ENCODE measurements at places on chromosomes 1 and 21.
A peak's percentile ranks its signal among the peaks of the same experiment; 100 is the strongest.

DNA sequence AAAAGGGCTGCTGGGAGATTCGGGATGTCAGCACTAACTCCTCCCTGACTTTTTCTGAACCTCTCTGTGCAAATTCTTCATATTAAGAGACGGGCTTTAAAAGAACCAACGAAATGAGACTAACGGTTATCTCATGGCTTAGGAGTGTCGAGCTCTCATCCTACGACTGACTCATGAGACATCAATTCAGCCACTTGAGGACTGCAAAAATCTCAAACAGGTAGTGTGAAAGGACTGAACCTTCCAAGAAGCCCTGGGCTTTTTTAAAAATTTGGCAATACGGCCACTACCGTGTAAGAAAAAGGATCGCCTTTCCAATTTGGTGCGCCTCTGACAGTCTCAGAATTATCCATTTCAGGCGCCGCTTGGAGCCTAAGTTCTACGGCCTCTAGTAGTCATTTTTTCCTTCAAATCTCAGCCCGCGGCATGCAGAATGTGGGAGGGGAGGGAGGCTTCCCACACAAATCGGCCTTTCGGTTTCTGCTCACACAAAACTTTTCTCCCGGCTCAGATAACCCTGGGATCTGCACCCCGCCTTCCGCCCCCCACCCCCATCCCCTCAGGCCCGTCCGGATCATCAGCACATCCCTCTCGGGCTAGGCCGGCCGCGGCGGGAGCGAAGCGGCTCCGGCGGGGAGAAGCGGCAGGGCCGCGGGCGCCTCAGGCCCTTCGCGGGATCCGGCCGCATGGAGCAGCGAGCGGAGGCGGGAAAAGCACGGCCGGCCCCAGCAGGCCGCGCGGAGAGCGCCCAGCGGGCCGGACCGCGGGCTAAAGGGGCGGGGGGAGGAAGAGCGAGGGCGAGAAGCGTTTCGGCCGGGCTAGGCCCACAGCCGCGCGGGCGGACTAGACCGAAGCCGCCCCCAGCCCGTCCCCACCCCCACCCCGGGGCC is 618 bp downstream of the HNRNPR start:
- DNase-seq: peak; percentile 39

DNA sequence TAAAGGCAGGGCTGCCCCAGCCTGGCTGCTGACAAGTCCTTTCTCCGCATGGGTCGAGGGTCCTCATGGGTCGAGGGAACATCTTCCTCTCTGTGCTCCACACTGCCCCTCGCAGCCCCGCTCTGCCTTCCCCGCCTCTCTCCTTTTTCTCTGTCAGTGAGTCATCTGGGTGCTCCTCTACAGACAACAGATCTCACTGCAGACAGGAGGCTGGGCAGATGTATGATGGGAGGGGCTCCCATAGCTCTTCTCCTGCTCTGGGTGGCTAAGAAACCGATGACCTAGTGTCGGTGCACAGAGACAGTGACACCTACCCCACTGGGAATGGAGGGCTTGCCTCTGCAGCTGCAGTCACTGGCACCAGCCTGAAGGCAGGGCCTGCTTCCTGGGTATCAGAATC is 5.5 kb downstream of the KCNA10 start:
- no peak for DNase-seq

DNA sequence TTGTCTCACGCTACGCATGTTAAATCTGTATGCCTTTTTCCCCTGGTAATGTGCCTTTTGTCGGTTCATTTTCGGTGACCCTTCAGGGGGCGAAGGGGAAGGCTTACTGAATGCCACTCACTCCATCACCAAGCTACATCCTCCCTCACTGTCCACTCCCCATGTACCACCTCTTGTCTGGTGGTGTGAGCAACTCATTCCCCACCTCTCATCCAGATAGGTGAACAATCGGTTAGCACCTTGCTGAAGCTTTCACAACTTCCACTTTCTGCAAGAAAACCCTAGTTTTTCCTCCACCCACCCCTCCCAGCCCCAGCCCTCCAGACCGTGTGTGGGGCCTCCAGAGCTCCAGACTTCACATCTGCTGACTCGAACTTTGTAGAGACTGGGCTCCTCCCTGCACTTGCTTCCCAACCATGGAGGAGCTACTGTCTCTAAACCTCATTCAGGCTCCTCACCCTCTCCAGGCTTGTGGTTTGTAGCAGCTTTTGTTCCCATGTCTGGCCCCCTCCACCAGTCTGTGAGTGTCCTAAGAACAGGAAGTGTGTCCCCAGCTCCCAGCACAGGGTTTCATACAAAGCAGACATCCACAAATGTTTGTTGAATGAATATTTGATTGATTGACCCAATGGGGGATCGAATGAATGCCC is 48.4 kb upstream of the RUNX3 start:
- DNase-seq: no peak

DNA sequence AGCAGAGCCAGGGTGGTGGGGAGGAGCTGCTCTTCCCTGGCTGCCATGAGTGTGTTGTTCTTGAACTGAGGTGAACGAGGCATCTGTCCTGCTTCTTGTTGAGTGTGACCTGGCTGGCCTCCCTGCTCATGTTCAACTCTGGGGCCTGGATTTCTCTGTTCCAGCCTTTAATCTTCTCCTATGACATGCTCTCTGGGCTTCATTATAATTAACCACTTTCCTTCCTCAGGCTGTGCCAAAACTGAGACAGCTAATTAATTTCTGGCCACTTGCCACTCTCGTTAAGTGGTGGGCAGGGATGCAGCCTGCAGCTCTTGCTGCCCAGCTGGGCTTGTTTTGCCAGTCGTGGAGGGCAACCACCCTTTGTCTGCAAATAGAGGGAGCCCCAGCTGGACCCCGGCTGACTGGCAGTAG is 23.3 kb downstream of the OPRD1 start:
- no peak for DNase-seq

GRCh38 chr1:190175320-190175719 is 302.3 kb downstream of the BRINP3 start:
- no peak for DNase-seq

DNA sequence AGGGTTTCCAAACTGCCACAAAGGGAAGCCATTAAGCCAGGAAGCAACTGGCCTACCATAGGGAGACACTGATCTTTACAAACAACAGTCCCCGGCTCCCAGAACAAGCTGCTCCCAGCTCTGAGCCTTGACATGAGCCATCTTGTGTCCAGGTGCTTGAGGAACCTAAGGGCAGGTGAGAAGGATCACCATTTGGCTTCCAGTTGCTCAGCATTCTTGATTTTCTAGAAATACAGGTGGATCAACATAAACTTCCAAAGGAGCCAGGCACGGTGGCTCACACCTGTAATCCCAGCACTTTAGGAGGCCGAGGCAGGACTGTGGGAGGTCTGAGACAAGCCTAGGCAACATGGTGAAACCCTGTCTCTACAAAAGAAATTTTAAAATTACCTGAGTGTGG is 21.6 kb downstream of the ZBTB17 start:
- DNase-seq: no peak
